ENCODE measurements at places on chromosomes 1 and 21.

DNA sequence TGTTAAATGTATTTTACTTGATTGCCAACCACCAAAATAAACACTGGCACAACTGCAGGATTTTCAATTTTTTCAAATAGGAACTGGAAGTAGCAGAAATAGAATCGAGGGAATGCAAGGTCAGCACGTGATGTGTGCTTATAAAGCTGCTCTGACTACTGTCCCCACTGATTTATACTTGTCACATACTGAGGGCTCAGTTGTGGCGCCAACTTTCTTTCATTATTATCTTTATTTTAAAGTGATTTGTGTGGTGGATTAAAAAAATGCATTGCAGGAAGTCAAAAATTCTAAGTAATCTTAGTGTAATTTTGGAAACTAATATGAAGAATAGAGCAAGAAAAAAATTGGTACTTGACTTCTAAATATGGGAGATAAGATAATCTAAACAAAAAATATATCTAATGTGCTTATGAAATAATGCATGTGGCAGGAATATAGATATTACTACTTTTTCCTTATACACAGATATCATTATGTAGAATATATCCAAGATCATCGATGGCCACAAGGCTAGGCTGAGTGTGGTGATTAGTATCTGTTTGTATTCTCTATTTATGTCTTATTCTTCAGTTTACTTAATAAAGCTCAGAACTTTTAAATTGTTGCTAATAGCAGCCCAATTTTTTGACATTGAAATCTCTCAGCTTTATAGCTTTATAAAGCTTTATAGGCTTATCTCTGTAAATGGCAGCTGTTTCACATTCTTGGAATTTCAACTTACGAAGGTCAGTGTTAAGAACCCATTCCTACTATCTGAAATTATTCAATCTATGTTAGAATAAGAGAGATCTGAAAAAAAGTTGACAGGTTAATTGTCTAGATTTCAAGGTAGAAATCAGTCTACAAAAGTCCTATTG lies 404.5 kb upstream of the ADAMTS5 start:
- no peak for DNase-seq

DNA sequence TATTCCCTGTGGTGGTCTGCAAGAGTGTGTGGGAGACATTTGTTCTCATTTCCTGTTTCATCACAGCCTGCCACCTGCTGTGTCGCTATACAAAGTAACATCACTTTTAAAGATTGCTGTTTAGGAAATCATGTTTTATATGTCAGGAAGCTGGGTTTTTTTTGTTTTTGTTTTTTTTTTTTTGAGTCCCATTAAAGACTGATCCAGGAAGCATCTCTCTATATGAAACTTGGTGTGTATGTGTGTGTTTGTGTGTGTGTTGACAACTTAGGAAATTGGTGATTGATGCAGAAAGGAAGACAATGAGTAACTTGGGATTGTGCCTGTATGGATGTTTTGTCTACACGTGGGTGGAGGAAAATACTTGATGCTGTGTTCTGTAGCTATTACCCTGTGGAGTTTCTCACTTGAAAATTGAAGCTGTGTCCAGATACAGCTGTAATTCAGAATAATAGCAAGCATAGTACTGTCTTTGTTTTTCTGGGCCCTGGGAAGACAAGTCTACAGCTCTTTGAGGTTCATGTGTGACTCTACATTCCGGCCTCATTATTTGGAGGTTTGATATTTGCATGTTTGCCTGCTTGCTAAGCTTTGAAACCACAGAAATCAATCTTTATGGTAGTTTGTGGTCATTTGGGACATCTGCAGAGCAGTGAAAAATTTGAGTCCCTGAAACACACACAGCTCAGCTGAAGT lies 47.9 kb downstream of the LAMC1 start:
- no peak for DNase-seq

GRCh38 chr1:39272798-39273469 lies 68.4 kb downstream of the MACF1 start:
- no peak for DNase-seq

GRCh38 chr1:12604114-12604874 lies 13.7 kb downstream of the DHRS3 start:
- peak; percentile 74 for DNase-seq

GRCh38 chr1:174413632-174414031 lies 34.1 kb upstream of the GPR52 start:
- no peak for DNase-seq

GRCh38 chr1:159705251-159705903 lies 9.0 kb downstream of the CRP start:
- DNase-seq = no peak

DNA sequence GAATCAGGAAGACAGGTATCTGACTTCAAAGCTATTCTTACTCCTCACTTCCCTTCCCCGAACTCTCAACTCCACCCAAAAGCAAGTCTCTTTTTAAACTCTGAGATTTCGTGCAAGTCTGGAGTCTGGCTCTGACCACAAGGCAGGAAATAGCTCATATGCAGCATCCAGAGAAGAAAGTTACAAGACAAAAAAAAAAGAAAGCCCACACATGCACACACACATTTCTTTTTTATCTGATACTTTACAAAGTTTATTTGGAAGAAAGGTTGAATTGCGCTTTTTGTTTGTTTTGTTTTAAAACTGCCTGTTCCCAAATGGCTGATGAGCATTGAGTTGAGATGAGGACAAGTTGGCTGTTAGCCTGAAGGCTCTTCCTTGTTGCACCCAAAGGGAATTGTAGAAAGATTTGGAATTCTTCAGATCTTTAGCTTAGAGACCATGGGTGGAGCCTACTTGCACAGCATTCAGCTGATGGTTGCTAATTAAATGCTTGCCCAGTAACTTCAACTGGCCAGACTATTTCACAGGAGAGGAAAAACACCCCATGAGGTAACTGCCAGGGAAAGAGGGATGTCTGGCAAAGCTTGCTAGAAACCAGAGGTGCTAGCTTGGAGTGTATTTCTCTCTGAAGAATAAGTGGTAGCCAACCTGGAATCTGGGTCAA lies 490.3 kb downstream of the TTLL7 start:
- DNase-seq = peak; percentile 56

DNA sequence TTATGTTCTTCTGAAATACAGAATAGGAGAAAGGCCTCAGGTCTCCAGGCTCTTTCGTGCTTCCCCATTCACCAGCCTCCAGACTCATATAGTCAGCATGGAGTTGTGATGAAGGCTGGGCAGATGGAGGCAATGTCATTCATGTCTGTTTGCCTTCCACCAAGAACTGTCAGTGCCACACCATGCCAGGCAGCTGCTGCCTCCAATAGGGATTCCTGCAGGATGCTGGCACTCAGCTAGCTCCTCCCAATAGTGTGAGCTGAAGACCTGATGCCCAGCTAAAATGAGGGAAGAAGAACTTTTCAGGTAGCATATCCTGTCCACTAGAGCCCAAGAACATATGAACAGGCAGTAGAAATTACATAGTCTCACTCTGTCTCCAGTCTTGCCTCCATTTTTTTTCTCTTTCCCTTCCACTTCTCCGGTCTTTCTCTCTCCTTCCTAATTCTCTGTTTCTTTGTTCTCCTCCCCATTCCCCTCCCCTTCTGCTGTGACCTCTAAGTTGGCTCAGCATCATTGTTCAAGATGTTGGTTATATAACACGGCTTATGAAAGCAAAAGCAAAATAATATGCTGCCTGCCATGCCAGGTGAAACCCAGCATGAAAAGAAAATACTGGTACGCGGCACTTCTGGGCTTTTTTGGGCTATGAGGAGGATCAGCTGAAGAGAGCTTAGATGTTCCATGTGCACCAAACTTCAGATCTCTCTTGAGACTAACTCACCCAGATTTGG lies 17.3 kb downstream of the GLUL start:
- DNase-seq = no peak

- DNase-seq = no peak
Observed at GRCh38 chr1:94395231-94395630, 23.0 kb upstream of the ABCD3 start.

GRCh38 chr1:53371121-53371666 lies 43.3 kb upstream of the LRP8 start:
- DNase-seq = no peak

- DNase-seq = no peak
Observed at GRCh38 chr1:74937176-74937575, 197.0 kb upstream of the LHX8 start.

GRCh38 chr1:147825586-147825985 lies 65.2 kb upstream of the GJA5 start:
- DNase-seq = no peak

GRCh38 chr21:15171546-15171945 lies 106.7 kb upstream of the NRIP1 start:
- DNase-seq = no peak

GRCh38 chr1:3775490-3776230 lies 3.1 kb downstream of the SMIM1 start:
- peak; percentile 72 for DNase-seq

- no peak for DNase-seq
Observed at GRCh38 chr1:65946376-65946775, 153.7 kb downstream of the PDE4B start.

- no peak for DNase-seq
Observed at GRCh38 chr1:201639826-201640225, 100.9 kb downstream of the NAV1 start.

DNA sequence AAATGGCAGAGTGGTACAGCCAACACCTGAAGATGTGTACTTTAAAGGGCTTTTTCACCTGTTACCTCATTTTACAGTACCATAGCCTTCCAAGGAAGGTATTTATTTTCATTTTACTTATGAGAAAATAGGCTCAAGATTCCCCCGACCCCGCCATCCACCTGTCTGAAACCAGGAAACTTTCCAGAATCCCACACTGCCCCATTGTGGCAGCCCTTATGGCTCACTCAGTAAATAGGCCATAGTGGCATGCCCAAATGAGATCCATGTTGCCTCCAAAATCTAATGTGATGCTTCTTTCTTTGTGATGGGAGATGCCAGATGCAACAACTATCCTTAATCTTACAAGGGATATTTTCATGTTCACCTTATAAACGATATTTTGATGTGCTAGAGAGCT lies 97.8 kb downstream of the EBNA1BP2 start:
- DNase-seq = no peak

- no peak for DNase-seq
Observed at GRCh38 chr1:25120281-25120680, 112.0 kb downstream of the SYF2 start.

GRCh38 chr1:160911925-160912324 lies 26.9 kb upstream of the ITLN1 start:
- no peak for DNase-seq

DNA sequence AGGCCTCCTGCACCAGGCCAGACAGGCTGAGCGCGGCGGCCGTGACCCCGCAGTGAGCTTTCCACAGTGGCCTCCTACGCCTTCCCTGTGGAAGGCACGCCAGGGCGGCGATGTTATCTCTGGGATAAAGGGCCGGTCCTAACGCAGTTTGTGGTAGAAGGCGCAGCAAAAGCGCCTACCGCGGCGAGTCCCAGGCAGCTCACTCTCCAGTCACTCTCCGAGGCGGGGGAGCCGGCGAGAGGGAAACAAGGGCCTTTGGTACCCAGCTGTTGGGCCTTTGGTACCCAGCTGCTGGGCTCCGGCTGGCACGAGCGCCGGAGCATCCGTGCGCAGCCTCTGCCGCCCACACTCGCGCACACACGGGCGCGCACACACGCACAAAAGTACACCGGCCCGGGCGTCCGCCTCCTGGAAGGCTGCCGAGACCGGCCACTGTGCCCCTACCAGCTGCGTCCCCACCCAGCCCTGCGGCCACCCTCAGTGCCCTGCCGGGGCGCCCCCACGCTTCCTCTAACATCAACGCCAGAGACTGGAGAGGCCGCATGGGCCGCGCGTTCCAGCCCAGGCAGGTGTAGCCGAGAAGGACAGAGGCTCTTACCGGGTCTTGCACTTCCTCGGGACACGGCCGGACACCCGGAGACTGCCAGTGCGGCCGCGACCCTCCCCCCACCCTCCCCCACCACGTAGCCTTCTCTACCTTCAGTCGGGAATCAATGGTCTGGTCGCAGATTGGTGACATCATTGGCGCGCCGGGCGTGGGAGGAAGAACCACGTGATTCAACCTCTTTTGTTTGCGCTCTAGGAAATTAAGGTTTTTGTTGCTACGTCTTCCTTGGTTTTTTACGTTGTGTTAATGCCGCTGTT lies 19.5 kb upstream of the ADAR start:
- DNase-seq = peak; percentile 92

GRCh38 chr21:18350216-18350615 lies 53.4 kb downstream of the TMPRSS15 start:
- no peak for DNase-seq

DNA sequence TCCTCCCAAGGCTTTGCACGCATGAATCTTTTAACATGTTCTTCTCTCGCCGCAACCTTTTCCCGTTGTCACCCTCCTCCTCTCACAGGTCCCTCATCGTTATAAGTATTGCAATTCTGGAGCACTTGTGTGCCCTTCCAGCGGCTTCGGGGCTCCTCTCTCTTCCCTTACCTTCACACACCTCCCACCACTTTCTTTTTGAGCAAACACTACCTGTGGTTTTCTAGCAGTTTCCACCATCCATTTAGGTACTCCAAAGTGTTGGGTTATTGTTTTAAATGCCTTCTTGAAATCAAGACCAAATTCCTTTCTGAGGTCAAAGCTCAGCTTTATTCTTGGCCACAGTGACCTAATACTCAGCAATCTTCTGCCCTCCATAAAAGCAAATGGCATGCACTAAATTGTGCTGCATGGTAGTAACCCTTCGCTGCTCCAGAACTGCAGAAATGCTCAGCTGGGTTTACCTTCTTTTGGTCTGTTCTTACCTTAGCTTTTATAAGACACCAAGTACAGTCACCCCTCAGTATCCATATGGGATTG lies 472.4 kb downstream of the SETD4 start:
- no peak for DNase-seq

GRCh38 chr1:166673722-166674121 lies 165.6 kb upstream of the POGK start:
- no peak for DNase-seq

DNA sequence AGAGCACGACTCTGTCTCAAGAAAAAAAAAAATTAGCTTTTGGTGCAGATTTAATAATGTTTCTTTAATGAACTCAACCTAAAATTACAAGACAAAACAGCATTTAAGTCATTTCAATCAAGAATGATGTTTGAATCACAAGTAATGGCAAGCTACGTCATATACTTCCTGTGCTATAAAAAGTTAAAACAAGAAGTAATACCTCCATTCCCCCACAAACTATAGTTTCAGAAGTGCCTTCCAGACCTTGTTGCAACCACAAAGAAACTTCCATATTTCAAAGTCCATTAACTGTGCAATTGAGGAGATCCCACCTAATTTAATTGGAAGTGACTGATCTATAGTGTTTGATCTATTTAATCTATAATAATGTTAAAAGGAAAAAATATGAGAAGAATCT lies 15.1 kb downstream of the NRDC start:
- DNase-seq = no peak

DNA sequence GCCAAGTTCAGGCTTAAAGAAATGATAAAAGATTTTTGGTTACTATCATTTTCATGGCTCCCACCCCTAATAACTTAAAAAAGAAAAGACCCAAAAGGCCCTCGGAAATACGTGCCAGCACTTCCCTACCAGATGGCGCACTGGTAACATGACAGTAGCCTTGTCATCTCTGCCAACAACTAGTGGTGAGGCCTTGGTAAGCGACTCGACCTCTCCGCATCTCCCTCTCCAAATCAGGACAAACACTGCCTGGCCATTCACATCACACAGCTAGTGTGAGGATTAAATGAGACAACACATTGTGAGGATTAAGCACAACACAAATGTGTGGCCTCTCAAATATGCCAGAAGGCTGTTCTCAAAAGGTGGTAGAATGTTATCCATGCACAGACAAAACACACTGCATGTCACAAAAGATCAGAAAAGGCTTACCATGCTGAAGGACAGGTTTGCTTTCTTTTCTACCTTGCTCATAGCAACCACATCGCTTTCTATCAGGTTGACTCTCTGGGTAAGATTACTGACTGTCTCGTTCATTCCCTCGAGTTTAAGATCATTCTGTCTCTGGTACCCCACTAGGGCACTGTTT lies 16.4 kb downstream of the TEX38 start:
- no peak for DNase-seq
